A549 treated with RU486 at 1 μM for 4 hours (cell line): ENCODE measurements at places on chromosomes 1 and 21. TPM values are rescaled to one million over a fixed set of nuclear protein-coding genes. Genes with fewer than 3 reads are reported as not detected.

The ATG4C gene
- total RNA-seq = 2.1 to 5.6 TPM (median 4.4 TPM) in 5 replicates

The NOC2L gene
- 68.1 to 90.3 TPM (median 83.4 TPM) in 5 replicates for total RNA-seq

The RBM11 gene
- total RNA-seq = not detected in 5 replicates

The IRF6 gene
- total RNA-seq = 0.08 to 0.18 TPM (median 0.10 TPM) in 5 replicates

The LCE1D gene
- total RNA-seq = not detected in 5 replicates

The FCGR3A gene
- total RNA-seq = not detected in 5 replicates

The IQGAP3 gene
- total RNA-seq = 11.6 to 18.6 TPM (median 15.8 TPM) in 5 replicates

The LCE1F gene
- not detected in 5 replicates for total RNA-seq

The HSF2BP gene
- total RNA-seq = 1.6 to 2.5 TPM (median 2.0 TPM) in 5 replicates
